ENCODE measurements at places on chromosomes 12 and 14.

- peak overlapping the region; percentile 10 for H3K27ac ChIP-seq
- DNase-seq = no peak
- peaks cover 45% of the 10 kb centered on the region for H3K4me1 ChIP-seq
- H3K36me3 ChIP-seq = peaks cover 61% of the 10 kb centered on the region
These were observed 62.1 kb downstream of the WDR20 start for GRCh38 chr14:102201776-102202175.

- peak; percentile 59 for DNase-seq
- H3K27ac ChIP-seq = peak overlapping the region; percentile 57
- H3K36me3 ChIP-seq = no peaks in the 10 kb centered on the region
These were observed 133.7 kb downstream of the AEBP2 start for GRCh38 chr12:19572920-19573558.

DNA sequence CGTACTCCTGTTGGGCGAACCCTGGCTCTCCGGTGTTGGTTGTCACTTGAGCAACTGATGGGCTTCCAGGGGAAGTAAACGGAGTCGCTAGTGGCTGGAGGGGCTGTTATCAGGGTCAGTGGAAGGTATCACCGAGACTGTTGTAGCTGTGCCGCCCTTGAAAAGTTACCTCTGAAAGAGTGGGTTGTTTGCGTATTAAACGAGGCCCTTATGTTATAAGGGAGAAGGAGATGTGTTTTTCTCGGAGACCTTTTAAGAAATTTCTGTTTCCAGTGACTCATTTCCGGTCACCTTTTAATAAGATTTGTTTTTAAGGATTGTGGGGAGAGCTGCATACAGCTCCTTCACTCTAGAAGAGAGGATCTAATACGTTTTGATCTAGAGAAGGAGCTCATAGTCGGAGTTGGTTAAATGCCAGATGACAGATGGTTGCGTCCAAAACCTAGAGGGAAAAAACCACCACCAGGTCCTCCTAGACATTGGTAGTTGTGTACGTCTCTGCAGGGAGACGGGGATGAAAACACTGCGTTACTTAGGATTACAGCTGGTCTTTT, 750 bp upstream of the DBX2 start:
- no peak overlapping the region for H3K4me3 ChIP-seq
- no peak overlapping the region for H3K27ac ChIP-seq
- no peaks in the 10 kb centered on the region for H3K4me1 ChIP-seq
- no peaks in the 10 kb centered on the region for H3K27me3 ChIP-seq
- DNase-seq = no peak

DNA sequence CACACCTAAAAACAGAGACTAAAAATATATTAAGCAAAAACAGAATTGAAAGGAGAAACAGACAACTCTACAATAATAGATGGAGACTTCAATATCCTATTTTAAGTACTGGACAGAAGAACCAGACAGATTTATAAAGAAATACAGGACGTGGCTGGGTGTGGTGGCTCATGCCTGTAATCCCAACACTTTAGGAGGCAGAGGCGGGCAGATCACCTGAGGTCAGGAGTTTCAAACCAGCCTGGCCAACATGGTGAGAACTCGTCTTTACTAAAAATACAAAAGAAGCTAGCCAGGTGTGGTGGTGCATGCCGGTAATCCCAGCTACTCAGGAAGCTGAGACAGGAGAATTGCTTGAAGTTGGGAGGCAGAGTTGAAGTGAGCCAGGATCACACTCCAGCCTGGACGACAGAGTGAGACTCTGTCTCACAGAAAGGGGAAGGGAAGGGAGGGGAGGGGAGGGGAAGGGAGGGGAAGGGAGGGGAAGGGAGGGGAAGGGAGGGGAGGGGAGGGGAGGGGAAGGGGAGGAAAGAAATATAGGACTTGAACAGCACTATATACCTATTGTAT, 53.0 kb downstream of the CDK17 start:
- no peak overlapping the region for H3K4me3 ChIP-seq
- peak overlapping the region; percentile 66 for H3K27ac ChIP-seq
- H3K4me1 ChIP-seq = peaks cover 81% of the 10 kb centered on the region
- DNase-seq = peak; percentile 29
- peaks cover 10% of the 10 kb centered on the region for H3K36me3 ChIP-seq

DNA sequence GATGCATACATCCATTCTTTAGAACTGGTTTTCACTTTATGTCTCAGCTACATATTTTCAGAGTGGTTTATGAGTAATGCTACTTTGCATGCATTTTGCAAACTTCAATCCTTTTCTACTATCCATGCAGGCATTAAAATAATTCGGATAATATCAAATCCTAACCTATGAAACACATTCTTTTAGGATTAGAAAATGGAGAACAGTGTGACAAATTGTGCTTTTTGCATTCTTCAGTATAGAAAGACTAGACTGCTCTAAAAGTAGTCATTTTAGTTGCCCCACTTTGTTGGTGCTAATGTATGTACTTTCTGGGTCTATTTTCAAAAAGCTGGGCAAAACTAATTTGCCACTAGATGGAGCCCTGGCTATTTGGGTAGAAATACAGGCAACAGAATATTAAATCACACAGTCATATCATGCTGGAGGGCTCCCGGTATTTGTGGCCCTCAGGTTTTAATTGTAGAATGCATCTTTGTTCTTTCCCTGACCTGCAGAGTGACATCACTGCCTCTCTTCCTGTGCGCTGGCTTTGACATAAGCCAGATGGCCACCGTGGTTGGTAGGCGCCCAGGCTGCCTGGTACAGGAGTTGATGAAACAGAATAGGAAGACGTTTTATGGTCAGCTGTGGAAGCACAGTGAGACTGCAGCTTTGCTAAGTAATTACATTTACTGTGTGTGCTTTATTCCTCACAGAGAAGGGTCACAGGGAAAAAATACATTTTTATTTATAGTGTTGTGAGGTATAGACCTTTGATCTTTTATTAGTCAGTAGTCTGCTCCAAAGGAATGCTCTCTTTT, 28.1 kb downstream of the MSRB3 start:
- no peak overlapping the region for H3K4me3 ChIP-seq
- no peaks in the 10 kb centered on the region for H3K4me1 ChIP-seq
- peaks cover 4% of the 10 kb centered on the region for H3K36me3 ChIP-seq
- peak; percentile 27 for DNase-seq

DNA sequence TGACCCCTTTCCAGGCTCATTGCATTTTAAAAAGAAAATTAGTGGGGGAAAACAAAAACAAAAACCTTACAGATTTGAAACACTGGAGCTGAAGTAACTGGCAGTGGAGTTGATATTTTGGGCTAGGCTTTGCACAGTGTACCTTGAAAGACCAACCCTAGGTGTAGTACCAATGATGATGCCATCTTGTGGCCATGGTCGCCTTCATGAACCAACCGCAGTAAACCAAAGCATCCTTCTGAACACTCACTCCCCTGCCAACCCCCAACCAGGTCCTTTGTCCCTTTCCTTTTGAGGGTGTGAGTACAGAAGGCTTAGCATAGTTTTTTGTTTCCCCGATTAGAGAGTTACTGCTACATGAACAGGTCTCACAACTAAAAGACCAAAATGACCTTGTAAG, 5.9 kb downstream of the TOMM20L start:
- no peaks in the 10 kb centered on the region for H3K27me3 ChIP-seq
- H3K27ac ChIP-seq = no peak overlapping the region
- peaks cover 4% of the 10 kb centered on the region for H3K36me3 ChIP-seq
- DNase-seq = no peak
- no peak overlapping the region for H3K4me3 ChIP-seq

DNA sequence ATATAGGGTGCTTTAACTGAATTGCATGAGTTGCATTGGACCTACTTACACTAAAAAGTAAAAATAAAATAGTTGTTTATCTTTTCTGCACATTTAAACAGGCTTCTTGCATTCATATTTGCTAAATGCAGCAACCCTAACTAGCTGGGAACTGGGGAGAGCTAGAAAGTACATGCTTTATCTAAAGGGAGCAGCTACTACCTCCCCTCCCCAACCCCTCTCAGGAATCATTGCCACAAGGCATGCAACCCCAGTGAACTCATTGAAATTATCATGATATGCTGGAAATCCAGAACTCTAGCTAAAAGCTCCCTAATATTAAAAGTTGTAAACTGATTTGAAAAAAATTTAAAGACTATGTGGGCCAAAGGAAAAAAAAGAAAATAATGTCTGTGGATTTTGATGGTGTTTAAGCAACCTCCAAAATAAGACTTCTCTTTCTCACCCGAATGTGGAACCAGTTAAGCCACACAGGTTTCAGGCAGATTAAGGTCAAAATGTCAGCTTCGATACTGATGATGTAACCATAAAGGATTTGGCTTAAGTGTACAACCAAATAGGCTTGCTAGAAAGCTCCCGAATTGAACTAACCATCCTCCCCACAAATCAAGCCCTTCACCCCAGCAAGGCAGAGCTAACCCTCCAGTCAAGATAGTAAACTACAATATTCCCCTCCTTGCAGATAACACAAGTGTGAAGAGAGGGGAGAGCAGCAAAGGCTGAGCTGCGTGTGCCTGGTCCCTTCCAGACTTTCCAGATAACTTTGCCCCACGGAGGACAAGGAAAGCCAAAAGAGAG, 13.8 kb upstream of the POC1B start:
- no peak overlapping the region for H3K4me3 ChIP-seq
- no peaks in the 10 kb centered on the region for H3K27me3 ChIP-seq
- H3K27ac ChIP-seq = no peak overlapping the region
- H3K36me3 ChIP-seq = no peaks in the 10 kb centered on the region
- DNase-seq = no peak

DNA sequence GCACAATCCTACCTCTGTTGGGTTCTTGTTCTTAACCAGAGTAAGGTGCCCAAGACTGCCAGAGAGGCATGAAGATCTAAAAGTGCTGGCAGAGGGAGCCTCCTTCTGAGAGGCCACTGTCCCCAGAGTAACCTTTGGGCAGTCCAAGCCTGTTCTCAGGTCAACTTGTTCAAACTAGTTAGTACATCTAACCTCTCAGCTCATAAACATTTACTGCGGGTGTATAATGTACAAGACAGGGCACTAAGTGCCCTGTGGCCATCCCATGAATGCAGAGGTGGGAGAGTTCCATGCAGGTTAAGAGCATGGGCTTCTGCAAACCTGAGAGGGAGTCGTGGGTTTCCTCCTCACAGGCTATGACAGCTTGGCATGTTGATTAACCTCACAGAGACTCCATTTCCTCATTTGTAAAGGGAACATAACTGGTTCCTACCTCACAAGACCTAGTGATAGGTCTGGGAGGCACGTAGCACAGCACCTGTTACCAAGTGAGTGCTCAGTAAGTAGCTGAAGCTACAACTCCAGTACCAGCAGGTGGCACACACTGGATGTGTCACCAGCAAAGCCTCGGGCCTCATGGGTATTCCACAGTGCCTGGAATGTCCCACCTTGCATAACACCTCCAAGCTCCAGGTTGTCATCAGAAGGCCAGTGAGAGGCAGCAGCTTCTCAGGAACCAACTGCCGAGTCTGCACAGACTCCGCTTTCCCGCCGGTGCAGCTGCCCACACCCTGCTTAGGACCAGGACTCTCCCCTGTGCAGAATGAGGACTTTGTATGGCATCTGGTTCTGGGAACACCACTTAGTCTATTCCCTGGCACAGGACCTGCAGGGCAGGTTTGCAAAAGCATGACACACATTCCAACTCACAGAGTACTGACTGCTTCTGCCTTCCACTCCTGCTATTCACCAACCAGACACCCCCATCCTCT, 4.4 kb downstream of the VDR start:
- H3K36me3 ChIP-seq = no peaks in the 10 kb centered on the region
- DNase-seq = no peak
- no peak overlapping the region for H3K4me3 ChIP-seq
- H3K4me1 ChIP-seq = no peaks in the 10 kb centered on the region

GRCh38 chr12:110193196-110193595, 69.0 kb downstream of the IFT81 start:
- no peak overlapping the region for H3K4me3 ChIP-seq
- H3K27me3 ChIP-seq = no peaks in the 10 kb centered on the region
- H3K36me3 ChIP-seq = peaks cover 8% of the 10 kb centered on the region
- DNase-seq = no peak
- no peak overlapping the region for H3K27ac ChIP-seq

DNA sequence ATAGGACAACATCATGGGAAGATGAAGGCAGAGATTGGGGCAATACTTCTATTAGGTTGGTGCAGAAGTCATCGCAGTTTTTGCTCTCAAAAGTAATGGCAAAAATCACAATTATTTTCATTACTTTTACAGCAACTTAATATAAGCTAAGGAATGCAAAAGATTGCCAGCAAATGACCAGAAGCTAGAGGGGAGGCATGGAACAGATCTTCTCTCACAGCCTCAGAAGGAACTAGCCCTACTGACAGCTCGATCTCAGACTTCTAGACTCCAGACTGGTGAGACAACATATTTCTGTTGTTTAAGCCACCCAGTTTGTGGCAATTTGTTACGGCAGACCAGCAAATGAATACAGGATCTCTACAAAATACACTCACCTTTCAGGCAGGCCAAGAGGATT, 348.5 kb upstream of the TBX3 start:
- H3K27me3 ChIP-seq = no peaks in the 10 kb centered on the region
- H3K36me3 ChIP-seq = no peaks in the 10 kb centered on the region
- no peaks in the 10 kb centered on the region for H3K4me1 ChIP-seq
- H3K4me3 ChIP-seq = no peak overlapping the region
- no peak overlapping the region for H3K27ac ChIP-seq
- no peak for DNase-seq

GRCh38 chr14:44081146-44081545, 425.9 kb downstream of the FSCB start:
- no peaks in the 10 kb centered on the region for H3K27me3 ChIP-seq
- no peak overlapping the region for H3K4me3 ChIP-seq
- H3K27ac ChIP-seq = no peak overlapping the region
- no peaks in the 10 kb centered on the region for H3K36me3 ChIP-seq

DNA sequence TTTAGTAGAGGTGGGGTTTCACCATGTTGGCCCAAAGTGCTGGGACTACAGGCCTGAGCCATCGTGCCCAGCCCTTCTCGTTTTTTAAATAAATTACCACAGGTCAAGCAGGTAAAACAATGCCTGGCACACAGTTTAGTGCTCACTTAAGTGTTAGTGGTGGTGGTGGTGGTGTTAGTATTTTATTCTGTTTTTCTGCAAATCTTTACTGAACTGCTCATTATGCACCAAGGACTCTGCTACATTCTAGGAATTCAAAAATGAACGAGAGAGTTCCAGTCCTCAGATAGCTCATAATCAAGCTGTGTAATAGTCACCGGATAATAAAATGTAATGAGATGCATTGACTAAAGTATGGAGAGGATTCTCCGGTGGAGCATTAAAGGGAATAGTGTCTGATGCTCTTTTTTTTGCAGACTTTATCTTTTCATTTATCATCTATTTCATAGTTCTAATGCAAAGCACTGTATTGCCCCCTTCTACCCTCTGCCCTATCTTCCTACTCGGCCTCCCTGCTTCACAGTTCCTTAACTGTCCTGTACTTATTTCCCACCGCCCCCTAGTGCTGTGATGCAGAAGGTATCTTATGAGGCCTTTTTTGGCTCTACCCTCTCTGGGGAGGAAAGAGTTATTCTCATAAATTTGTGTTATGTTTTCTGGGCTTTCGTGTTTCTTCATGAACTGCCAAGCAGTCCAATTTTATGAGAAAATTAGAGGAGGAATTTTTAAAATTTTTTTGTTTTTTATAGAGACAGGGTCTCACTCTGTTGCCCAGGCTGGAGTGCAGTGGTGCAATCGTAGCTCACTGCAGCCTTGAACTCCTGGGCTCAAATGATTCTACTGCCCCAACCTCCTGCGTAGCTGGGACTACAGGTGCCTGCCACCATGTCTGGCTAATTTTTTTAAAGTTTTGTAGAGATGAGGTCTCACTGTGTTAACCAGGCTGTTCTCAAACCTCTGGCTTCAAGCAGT, 1.0 kb downstream of the ITFG2 start:
- no peaks in the 10 kb centered on the region for H3K27me3 ChIP-seq
- peak; percentile 73 for DNase-seq
- peaks cover 21% of the 10 kb centered on the region for H3K36me3 ChIP-seq

- DNase-seq = no peak
- H3K27ac ChIP-seq = no peak overlapping the region
- no peaks in the 10 kb centered on the region for H3K36me3 ChIP-seq
- H3K27me3 ChIP-seq = no peaks in the 10 kb centered on the region
These were observed 442.2 kb downstream of the APAF1 start for GRCh38 chr12:99087278-99087677.
